ENCODE measurements at places on chromosomes 11 and 22.

DNA sequence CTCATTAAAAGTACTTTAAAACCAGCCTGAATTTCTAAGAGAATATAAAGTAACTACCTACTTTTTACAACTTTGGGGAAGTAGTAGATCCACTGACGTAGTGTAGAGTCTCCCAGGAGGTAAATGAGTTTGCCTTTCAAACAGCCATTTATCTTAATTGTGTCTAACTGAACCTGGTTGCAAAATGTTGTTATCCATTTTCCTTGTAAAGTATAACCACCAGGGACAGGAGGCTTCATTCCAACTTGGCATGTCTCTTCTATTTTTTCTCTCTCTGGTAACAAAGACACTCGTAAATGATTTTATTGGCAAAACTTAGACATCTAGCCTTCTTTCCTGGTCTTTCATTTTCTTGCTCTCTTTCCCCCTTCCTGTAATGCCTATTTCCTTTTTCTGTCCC is 36.9 kb downstream of the NXPE1 start:
- DNase-seq, result no peak

- peak; percentile 64 for DNase-seq
These were observed 12.2 kb upstream of the MRPL17 start for GRCh38 chr11:6695377-6695776.

GRCh38 chr11:109026891-109027489 is 362.1 kb downstream of the DDX10 start:
- peak; percentile 76 for DNase-seq

- DNase-seq, result no peak
These were observed 24.6 kb downstream of the INCENP start for GRCh38 chr11:62148271-62148980.

- no peak for DNase-seq
These were observed 1.2 kb upstream of the ARRB1 start for GRCh38 chr11:75352588-75353206.

- no peak for DNase-seq
These were observed 188.2 kb downstream of the METTL15 start for GRCh38 chr11:28296426-28296825.

- DNase-seq, result no peak
These were observed 45.6 kb downstream of the OR4D9 start for GRCh38 chr11:59556917-59557348.

GRCh38 chr22:42283278-42284201 is 13.1 kb upstream of the TCF20 start:
- DNase-seq, result peak; percentile 9

GRCh38 chr11:118171269-118172062 is 5.0 kb downstream of the SCN2B start:
- peak; percentile 46 for DNase-seq

GRCh38 chr11:118629761-118630661 is 22.6 kb downstream of the PHLDB1 start:
- DNase-seq, result no peak

- no peak for DNase-seq
These were observed 349.7 kb upstream of the MPPED2 start for GRCh38 chr11:30935861-30936260.

DNA sequence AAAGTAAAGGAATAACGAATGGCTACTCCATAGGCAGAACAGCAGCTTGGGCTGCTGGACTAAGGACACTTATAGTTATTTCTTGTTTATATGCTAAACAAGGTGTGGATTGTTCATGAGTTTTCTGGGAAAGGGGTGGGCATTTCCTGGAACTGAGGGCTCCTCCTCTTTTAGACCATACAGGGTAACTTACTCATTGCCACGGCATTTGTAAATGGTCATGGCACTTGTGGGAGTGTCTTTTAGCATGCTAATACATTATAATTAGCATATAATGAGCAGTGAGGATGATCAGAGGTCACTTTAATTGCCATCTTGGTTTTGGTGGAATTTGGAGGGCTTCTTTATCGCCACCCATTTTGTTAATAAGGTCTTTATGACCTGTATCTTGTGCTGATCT is 7.0 kb downstream of the OR4X1 start:
- DNase-seq, result no peak

DNA sequence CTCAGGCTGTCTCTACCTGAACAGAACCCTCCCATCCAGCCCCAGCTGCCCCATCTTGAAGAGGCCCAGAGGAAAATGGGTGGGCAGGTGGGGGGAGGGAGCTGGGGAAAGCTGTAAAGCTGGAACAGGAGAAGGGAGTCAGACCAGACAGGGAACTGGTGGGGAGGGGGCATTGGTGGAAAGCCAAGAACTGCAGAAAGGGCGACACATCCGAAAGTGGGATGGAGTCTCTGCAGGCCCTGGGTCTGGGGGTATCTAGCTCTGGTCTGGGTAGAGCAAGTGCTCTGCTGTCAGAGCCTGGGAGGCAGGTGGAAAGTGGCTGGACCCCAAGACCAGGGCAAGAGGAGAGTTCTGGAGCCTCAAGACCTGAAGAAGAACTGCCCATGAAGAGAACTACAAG is 7.7 kb downstream of the TMPRSS13 start:
- no peak for DNase-seq

DNA sequence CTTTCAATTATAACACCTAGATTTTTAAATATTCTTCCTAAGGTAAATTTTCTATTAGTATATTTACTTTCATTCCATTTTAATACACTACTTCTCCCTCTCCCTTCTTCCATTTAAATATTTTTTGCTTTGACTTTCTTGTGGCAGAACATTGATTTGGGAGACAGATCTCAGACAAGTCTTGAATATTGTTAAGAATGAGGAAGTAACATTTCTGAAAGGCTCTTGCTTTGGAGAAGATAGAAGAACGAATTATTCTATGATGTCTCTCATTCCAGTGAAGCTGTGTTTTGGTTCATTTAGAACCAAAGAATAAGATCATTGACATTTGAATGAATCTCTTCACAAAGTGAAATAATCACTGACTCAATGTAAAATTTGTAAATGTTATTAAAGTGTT is 2.4 kb downstream of the IPO7 start:
- no peak for DNase-seq

GRCh38 chr11:111585371-111585770 is 16.9 kb upstream of the SIK2 start:
- DNase-seq, result peak; percentile 91

- DNase-seq, result no peak
These were observed 20.8 kb upstream of the TUB start for GRCh38 chr11:8060146-8060719.

- DNase-seq, result no peak
These were observed 11.5 kb downstream of the RELT start for GRCh38 chr11:73387594-73388264.

DNA sequence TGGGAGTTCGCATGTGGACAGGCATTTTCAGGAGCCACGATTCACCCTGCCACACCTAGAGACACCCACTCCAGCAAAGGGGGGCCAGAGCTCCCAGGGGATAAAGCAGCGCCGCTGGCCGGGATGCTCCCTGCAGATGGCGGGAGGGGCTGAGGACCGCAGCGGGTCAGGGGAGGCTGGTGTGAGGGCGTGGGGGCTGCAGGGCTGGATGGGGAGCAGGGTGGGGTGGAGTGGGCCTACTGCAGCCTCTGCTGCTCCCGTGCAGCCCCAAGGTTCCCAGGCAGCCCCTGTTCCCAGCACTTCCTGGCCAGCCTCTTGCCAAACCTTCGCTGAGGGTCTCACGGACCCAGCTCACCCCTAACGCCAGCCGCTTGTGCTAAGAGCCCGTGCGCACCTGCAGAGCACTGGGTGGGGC is 13.0 kb downstream of the MUC5B start:
- DNase-seq, result no peak

- DNase-seq, result no peak
These were observed 347.8 kb downstream of the CNTN5 start for GRCh38 chr11:99368583-99368982.

DNA sequence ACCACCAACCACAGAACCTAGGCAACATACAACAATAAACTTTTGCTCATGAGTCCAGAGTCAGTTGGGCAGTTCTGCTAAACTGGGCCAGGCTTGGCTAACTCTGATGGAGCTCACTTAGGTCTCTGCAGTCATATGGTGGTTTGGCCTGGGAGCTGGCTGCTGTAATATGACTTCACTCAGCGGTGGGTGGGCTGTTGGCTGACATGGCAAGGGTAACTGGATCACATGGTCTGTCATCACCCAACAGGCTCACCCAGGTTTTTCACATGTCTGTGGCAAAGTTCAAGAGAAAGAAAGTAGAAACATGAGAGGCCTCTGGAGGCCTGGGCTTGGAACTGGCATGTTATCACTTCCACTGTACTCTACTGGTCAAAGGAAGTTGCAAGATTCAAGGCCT is 43.2 kb upstream of the CLMP start:
- DNase-seq, result peak; percentile 65

- DNase-seq, result peak; percentile 5
These were observed 2.6 kb upstream of the NLRP10 start for GRCh38 chr11:7967826-7968225.

- DNase-seq, result no peak
These were observed 25.8 kb downstream of the DSCAML1 start for GRCh38 chr11:117771197-117771596.

GRCh38 chr11:5284637-5285036 is 14.9 kb upstream of the HBE1 start:
- DNase-seq, result no peak

DNA sequence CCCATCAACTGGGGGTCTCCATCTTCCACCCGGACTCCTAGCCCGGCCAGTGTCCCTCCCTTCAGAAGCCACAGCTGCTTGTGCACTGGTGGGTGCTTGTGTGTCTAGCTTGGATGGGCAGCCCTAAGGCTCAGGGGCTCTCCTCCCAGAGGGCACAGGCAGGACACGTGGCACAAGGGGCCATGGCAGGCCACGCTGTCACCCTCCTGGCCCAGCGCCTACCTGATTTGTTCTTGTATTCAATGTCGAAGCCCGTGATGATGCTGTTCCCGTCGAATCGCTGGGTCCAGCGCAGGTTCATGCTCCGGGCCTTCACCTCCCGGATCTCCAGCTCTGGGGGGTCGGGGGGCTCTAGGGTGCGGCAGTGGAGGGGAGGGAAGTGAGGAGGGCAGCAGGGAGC is 152.6 kb downstream of the CEP164 start:
- DNase-seq, result no peak

GRCh38 chr22:23289851-23290724 is 109.8 kb downstream of the BCR start:
- DNase-seq, result peak; percentile 35

DNA sequence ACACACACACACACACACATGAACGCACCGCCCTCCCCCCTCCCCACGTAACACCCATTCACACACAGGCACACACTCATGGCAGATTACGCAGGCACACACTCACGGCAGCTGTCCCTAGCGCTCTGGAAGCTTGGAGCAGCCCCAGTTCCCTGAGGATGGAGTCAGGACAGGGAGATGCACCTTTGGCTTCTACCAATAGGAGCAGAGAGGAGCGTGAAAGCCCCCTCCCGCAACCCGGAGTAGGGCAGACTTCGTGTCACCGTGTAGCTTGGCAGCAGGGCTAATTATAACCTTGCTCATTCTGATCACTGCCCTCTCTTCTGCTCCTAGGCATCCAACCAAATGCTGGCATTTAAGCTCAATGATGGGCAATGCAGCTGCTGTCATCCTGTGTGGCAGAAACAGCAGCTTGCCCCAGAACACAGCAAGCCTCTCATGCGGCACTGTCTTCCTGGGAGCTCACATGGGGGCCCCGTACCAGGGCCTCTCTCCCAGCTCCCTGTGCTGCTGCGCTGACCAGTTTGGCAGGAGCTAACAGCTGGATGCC is 31.9 kb downstream of the ANKK1 start:
- DNase-seq, result no peak

DNA sequence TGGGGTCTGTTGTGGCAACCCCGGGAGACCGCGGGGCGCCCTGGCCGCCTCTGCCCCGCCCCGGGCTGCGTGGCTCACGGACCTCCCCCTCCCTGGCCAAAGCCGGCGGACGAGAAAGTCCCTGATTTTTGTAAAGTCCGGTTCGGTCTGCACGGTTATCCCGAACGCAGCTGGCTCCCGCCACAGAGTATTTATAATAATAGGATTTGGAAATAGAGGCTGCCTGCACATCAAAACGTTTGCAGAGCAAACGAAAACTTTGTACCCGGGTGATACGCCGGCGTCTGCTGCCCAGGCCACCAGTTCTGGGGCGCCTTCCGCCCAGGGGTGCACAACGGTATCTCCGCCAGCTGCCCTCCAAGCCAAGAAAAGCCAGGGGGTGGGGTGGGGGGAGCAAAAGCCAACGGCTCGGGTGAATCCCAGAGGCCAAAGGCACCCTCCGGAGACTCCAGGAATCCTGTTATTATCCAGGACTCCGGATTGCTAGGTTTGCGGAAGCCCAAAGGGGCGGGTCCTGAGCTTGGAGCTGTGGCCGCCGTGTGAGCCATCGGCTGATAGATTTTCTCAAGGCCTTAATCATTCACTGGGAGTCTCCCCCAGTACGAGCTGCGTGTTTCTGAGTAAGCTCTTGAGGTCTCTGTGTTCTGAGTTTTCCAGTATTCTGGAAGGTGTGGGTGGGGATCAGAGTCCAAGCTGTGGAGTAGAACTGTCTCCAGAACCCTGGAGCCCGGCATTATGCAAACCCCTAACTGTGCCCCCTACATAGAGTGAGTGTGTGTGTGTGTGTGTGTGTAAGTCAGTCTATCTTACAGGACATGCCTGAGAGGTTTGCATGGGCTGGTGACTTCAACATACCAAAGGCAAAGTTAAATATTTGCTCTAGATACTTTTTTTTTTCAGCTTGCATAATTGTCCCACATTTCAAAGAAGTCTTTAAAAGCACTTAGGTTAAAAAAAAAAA is 673 bp upstream of the SHANK2 start:
- DNase-seq, result peak; percentile 20

- DNase-seq, result no peak
These were observed 161.1 kb downstream of the KIRREL3 start for GRCh38 chr11:126839496-126839895.

DNA sequence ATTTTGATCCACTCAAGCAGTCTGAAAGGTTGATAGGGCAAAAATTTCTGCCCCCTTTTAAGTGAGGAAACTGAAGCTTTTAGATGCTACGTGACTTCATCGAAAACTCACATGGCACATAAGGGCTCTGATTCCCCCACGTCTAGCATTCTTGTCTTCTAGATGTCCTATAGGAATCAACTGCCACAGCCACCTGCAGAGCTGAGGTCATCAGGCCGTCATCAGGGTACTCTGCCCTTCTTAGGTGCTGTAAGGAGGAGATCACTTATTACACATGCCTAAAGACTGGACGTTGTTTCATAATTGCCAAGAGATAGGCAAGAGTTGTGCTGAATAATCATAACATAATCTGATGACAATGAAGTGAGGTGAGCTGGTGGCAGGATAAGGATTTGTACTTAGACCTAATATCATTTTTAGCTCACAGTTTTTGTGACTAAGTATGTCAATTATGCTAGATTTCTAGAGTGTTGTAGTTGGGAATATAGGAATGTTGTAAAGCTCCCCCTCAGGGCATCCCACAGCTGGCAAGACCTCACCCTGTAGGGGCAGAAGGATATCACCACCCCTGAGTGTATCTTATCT is 349.4 kb downstream of the METTL15 start:
- no peak for DNase-seq
